T-helper 9 cell (primary cell): ENCODE measurements at places on chromosomes 3 and 15.

GRCh38 chr3:58991026-58991425 lies 58.8 kb downstream of the CFAP20DC start:
- no peak for DNase-seq

DNA sequence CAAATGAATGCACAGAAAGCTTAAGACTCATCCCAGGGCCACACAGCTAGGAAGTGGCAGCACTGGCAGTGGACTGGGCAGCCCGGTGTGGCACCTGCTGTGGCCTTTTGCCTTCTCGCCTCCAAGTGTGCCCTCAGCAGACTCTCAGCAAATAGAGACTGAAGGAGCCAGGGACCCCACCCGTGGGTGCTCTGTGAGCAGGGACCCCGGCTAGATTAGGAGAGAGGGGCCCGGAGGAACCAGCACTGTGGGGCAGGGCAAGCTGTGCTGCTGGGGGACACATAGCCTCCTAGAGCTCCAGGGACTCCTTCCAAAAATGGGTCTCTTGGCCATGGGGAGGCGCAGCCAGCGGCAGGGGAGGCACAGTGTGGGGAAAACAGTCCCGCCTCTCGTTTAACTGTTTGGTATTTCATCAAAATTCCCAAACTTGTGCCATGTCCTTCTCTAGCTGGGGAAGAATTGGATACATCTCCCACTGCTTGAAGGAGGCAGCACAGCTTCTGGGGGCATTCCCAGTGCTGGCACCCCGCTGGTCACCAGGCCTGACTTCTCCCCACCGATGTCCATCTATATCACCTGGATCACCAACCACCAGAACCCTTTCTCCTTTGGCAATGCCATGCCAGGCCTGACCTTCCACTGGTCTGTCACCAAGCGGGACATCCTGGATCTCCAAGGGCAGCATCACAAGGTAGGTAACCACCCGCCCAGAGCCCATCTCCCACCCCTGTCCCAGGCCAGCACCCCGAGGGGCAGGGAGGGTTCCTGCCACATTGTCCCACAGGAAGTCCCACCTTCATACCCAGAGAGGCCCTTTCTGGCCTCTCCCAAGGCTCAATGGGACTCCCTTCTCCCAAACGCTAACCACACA lies 12.0 kb upstream of the TXNRD3 start:
- DNase-seq: no peak

- no peak for DNase-seq
Measured at GRCh38 chr3:183539811-183540210, 15.7 kb downstream of the KLHL6 start.

DNA sequence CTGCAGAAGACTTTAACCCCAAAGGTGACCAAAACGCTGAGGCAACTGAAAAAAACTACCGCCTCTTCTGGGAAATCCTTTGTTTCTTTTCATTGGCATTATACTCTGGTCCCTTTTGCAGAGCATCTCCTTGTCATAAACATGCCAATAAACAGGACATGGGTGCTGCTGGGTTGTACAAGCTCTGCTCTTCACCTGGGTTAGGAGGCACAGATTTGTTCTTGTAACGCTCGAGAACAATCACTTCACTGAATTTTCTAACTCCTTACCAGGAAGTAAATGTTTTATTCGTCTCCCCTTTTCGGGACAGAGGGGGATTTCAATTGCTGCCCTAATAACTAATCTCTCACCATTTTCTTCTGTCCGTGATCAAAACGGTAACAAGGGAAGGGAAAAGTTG lies 1.3 kb downstream of the PLCH1 start:
- DNase-seq: no peak

- DNase-seq: no peak
Measured at GRCh38 chr3:86934851-86935250, 56.1 kb downstream of the VGLL3 start.

DNA sequence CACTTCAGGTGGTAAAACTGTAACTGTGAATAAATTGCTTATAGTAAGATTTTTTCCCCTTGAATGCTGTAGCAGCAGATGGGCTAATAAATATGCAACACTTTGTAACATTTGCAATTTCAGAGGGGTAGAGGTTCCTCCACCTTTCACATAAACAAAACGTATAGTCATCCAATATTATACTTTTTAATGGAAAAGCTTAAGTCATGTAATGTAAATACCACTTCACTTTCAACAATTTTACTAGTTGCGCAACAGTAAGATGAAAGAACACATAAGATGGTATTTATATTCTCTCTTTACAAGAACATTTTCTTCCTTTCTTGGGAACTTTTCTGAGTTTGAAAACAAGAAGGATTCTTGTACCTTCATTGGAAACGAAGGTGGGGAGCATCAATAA lies 56.6 kb upstream of the FAM3D start:
- no peak for DNase-seq

- DNase-seq: no peak
Measured at GRCh38 chr3:72549761-72550581, 298.3 kb downstream of the SHQ1 start.
